ENCODE measurements at places on chromosomes 16 and 17. TPM values are rescaled to one million over a fixed set of nuclear protein-coding genes. Genes with fewer than 3 reads are reported as not detected.

Gene SDK2
- under 0.01 TPM for total RNA-seq

Gene MFAP4
- total RNA-seq, result 137 TPM

Gene CNTNAP4
- not detected for total RNA-seq

Gene CDRT15L2
- not detected for total RNA-seq

Gene KRT25
- not detected for total RNA-seq

Data from fibroblast of lung (primary cell).